Muscle of arm (tissue), 14 donors: ENCODE measurements at places on chromosomes 1 and 21. TPM values are rescaled to one million over a fixed set of nuclear protein-coding genes. Genes with fewer than 3 reads are reported as not detected.

DNA sequence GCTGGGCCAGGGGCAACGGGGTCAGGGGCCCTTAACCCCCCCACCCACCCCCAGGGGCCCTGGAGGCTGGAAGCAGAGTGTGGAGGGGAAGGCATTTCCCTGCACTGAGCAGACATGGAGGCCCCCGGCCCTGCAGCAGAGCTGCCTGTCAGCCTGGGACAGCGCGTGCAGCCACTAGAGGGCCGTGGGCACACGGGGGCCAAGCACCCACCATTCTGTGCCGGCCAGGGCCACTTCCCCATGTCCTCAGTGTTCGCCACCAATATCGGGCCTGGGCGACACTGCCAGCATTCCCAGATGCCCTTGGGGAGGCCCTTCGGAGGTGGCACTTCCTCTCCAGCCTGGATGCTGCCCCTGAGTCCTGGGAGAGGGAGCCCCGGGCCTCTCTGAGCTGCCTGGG, 23.2 kb upstream of the ARHGEF16 start:
- DNase-seq: no peak

DNA sequence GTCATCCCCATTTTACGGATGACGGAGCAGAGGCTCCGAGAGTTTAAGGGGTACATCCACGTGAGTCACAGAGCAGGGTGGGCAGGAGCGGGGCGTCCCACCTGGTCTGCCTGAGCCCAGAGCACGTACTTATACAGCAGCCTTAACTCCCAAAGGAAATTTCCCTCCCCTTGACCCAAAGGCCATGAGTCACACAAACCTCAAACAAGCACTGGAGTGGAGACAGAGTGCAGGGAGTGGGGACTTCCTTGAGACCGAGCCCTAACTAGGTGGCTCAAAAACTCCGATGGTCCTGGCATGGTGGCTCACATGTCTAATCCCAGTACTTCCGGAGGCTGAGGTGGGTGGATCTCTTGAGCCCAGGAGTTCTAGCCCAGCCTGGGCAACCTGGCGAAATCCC, 141.6 kb upstream of the KLHDC7A start:
- no peak for DNase-seq

DNA sequence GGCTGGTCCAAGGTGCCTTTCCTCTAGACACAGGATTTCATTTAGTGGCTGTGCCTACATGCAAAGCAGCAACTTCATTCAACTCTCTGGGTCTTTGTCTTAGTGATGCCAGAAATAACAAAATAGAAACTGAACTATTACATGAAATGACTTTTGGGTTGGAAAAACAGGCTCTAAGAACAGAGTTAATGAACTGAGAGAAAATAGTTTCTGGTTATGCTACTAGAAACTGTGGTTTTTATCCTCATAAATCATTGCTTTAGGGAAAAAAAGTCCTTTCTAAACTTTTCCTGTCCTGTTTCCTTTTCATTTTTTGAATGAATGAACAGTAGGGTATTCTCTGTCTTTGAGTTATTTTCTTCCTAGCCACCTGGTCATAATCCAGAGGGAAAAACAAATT, 424.0 kb downstream of the KIF26B start:
- DNase-seq: no peak

DNA sequence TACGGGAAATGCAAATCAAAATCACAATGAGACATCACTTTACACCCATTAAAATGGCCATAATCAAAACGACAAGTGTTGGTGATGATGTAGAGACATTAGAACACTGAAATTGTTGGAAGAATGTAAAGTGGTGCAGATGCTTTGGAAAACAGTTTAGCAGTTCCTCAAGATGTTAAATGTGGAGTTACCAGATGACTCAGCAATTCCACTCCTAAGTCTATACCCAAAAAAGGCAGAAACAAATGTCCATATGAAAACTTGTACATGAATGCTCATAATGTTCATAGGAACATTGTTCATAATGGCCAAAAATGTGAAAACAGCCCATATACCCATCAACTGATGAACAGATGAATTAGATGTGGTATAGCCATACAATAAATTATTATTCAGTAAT, 267.4 kb downstream of the KCNH1 start:
- DNase-seq: no peak

DNA sequence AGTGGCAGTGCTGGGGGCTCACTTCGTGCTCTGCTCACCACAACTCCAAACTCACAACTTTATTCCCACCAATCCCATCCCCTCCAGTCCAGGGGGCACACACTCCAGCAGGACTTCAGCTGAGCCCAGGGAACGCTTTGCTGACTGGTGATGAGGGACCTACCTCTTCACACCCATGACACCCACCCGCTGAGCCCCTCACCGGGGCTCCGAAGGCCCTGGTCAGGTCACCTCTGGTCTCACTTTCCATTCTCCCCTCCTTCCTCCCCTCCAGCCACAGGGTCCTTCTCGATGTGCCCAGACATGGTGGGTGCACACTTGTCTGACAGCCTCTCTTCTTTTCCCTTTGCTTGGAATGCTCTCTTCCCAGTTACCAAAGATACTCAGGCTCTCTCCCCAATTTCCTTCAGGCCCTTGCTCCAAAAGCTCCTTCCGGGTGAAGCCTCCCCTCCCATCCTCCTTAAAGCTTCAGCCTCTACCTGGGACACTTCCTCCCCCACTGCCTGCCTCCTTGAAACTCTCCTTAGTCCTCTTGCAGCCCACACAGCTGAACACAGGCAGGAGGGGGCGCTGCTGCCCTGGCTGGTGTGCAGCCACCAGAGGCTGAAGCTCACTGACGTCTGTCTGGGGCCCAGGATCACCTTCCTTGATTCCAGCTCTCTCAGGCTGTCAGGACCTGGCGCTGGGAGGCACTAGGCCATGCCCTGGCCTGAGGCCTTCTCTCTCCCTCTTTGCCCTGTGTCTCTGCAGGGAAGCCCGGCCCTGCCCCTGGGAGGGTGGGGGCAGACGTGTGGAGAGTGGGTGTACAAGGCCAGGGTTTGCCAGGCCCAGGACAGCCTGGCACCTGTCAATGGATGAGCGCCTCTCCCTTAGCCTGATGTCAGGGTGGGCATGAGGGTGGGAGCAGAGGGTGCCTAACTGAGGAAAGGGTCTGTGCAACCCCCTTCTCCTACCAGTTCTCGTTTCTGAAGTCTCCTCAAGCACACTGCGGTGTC, 1.6 kb downstream of the KCNE1 start:
- DNase-seq: peak; percentile 31

DNA sequence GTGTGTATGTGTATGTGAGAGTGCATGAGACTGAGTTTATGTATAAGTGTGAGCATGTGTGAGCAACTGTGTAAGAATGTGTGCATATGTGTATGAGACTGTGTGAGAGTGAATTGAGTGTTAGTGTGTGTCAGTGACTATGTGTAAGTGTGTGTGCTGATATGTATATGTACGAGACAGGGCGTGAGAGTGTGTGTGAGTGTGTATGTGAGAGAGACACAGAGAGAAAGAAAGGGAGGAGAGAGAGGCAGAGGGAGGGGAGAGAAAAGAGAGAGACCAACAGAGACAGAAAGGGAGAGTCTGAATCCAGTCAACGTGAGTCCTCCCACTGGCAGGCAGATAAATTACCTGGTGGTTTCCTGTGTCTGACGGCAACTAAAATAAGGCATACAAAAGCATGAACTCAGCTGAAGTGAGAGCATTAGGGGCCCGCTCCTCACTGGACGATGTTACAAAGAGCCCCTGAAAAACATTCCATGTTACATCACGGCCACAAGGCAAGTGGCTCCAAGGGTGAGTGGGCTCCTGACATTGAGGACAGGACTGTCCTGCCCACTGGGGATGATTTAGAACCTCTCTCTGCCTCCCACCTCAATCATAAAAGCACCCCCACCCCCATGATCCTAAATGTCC, 66.6 kb upstream of the TIAM1 start:
- no peak for DNase-seq

- DNase-seq: no peak
Observed at GRCh38 chr1:89815611-89816010, 5.2 kb upstream of the LRRC8D start.

- DNase-seq: no peak
Observed at GRCh38 chr1:115323366-115324004, 14.6 kb downstream of the NGF start.

The CD164L2 gene
- not detected for polyA plus RNA-seq

The S100A7A gene
- not detected for polyA plus RNA-seq

The CD1E gene
- 0.39 TPM for polyA plus RNA-seq

The CLDN19 gene
- 0.42 TPM for polyA plus RNA-seq
